ENCODE measurements at places on chromosomes 3 and 15.

- no peak for DNase-seq
Observed at GRCh38 chr3:137222736-137223225, 265.0 kb downstream of the IL20RB start.

- no peak for DNase-seq
Observed at GRCh38 chr15:85795337-85796305, 896 bp upstream of the KLHL25 start.

DNA sequence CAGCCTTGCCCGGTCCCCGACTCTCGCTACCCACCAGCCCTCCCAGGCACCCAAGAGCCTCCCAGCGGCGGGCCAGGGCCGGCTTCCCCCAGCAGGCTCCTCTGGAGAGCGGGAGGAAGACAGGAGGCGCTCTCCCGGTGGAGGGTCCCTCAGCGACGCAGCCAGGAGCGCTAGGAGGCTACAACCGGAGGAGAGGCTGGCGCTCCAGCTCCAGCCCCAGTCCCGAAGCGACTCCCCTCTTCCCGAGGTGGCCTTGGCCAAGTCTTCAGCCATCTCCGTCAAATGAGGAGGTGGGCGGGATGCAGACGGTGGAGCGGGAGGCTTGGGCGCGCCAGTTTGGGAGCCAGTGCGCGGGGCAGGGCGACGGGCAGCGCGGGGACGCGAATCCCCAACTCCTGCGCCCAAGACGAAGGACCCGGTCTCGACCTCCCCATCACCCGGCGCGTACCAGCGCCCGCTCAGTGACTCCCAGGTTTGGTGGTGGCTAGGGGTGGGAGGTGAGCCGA lies 722 bp downstream of the CHRNA3 start:
- no peak for DNase-seq

DNA sequence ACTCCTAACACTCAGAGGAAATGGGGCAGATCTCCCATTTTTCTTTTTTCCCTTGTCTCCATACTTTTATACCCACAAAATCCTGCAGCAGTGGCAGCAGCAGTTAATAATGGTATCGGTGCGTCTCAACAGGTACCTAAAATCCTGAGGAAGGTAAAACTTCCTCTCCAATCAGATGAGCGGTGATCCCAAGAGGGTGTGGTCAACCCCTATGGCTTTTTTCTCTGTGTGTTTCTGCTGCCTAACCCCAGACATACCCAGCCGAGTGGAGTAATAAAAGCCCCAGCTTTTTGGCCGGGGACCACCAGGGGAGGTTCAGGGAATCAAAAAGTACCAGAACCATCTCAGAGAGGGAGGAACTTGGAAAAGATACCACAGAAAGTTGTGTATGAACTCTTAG lies 9.1 kb downstream of the GK5 start:
- no peak for DNase-seq

GRCh38 chr15:33987444-33987843 lies 19.1 kb downstream of the CHRM5 start:
- no peak for DNase-seq

- DNase-seq = peak; percentile 94
Observed at GRCh38 chr3:105997800-105998526, 129.2 kb upstream of the CBLB start.

GRCh38 chr15:55992769-55993110 lies 672 bp downstream of the NEDD4 start:
- DNase-seq = no peak

DNA sequence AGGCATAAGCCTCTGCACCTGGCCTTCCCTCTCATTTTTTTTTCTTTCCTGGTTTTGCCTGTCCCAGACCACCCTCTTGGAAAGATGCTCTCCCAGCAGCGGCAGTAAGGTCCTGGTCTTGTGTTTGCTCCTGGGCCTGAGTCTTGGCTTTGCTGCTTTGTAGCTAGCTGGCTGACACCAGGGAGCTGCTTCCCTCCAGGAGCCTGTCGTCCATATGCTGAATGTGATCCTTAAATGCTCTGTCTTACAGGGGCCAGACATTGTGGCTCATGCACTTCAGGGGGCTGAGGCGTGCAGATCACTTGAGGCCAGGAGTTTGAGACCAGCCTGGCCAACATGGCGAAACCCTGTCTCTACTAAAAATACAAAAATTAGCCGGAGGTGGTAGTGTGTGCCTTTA lies 17.2 kb downstream of the FLNB start:
- no peak for DNase-seq

All from fibroblast of mammary gland (primary cell).